ENCODE measurements at places on chromosomes 2 and 18. TPM values are rescaled to one million over a fixed set of nuclear protein-coding genes. Genes with fewer than 3 reads are reported as not detected.

Gene KHK
- 19.2 TPM for polyA plus RNA-seq

Gene CHST9
- polyA plus RNA-seq, result not detected

Gene IL1B
- polyA plus RNA-seq, result not detected

Gene RPIA
- 19.9 TPM for polyA plus RNA-seq

Gene ANKRD30B
- not detected for polyA plus RNA-seq

Gene ZNF516
- polyA plus RNA-seq, result 17.0 TPM

Gene SKOR2
- not detected for polyA plus RNA-seq

Gene SLC66A3
- 15.5 TPM for polyA plus RNA-seq

Gene CRYBA2
- not detected for polyA plus RNA-seq

Gene RBKS
- polyA plus RNA-seq, result 6.9 TPM

Gene EMILIN2
- 116 TPM for polyA plus RNA-seq

Gene DCC
- 0.38 TPM for polyA plus RNA-seq

Gene CHRNG
- polyA plus RNA-seq, result 0.37 TPM

Gene ABCA12
- polyA plus RNA-seq, result 0.01 TPM

Gene EVA1A
- 0.59 TPM for polyA plus RNA-seq

Gene IL36B
- polyA plus RNA-seq, result not detected

Gene FOXI3
- polyA plus RNA-seq, result not detected

Gene SP140
- 0.53 TPM for polyA plus RNA-seq

Gene GALNT5
- 1.8 TPM for polyA plus RNA-seq

Gene REG3A
- polyA plus RNA-seq, result 0.70 TPM

Gene SCN3A
- polyA plus RNA-seq, result not detected

Gene COL5A2
- polyA plus RNA-seq, result 29.5 TPM
